T-helper 2 cell treated with Interferon-gamma antibody and Interleukin-4, amounts not matched to agents 5 μg/mL and 100 μg/mL, for 36 hours (primary cell): ENCODE measurements at places on chromosomes 2 and 18.
A peak's percentile ranks its signal among the peaks of the same experiment; 100 is the strongest.

GRCh38 chr18:74230922-74231714 lies 60.6 kb downstream of the CYB5A start:
- no peak for DNase-seq
- no peak overlapping the region for H3K4me3 ChIP-seq

- H3K27ac ChIP-seq, result no peak overlapping the region
- no peak for DNase-seq
- H3K4me1 ChIP-seq, result peaks cover 20% of the 10 kb centered on the region
Measured at GRCh38 chr2:9532421-9532820, 23.2 kb downstream of the ADAM17 start.

- H3K36me3 ChIP-seq, result no peaks in the 10 kb centered on the region
- DNase-seq, result peak; percentile 55
- H3K27me3 ChIP-seq, result no peaks in the 10 kb centered on the region
- H3K27ac ChIP-seq, result no peak overlapping the region
- H3K4me3 ChIP-seq, result no peak overlapping the region
Measured at GRCh38 chr2:207473049-207473930, 56.5 kb upstream of the CREB1 start.

- no peaks in the 10 kb centered on the region for H3K4me1 ChIP-seq
- H3K27ac ChIP-seq, result no peak overlapping the region
- no peaks in the 10 kb centered on the region for H3K27me3 ChIP-seq
- no peak for DNase-seq
Measured at GRCh38 chr2:138534791-138535190, 33.2 kb downstream of the SPOPL start.

DNA sequence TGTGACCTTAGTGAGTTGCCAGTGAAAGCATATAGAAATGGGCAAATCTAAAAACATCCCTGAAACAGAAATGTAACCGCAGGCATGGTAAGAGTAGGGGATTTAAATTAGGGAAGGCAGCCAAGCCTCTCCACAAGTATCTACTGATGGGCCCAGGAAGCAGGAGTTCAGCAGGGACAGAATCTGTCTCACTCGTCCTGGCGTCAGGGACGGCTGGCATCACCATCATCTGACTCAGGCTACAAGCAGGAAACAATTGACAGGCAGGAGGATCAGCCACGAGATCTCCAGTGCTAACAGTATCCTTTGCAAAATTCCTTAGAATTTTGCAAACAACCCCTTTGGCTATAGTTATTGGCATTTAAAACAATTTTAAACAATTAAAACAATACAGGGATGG lies 61.3 kb downstream of the SMAD4 start:
- no peak for DNase-seq
- no peaks in the 10 kb centered on the region for H3K4me1 ChIP-seq
- H3K36me3 ChIP-seq, result peaks cover 21% of the 10 kb centered on the region
- H3K27ac ChIP-seq, result no peak overlapping the region
- peaks cover 4% of the 10 kb centered on the region for H3K27me3 ChIP-seq

- H3K27ac ChIP-seq, result peak overlapping the region; percentile 57
- peaks cover 72% of the 10 kb centered on the region for H3K4me1 ChIP-seq
- peak overlapping the region; percentile 32 for H3K4me3 ChIP-seq
- peaks cover 53% of the 10 kb centered on the region for H3K36me3 ChIP-seq
- no peaks in the 10 kb centered on the region for H3K27me3 ChIP-seq
Measured at GRCh38 chr2:105873721-105874120, 129.0 kb downstream of the NCK2 start.

DNA sequence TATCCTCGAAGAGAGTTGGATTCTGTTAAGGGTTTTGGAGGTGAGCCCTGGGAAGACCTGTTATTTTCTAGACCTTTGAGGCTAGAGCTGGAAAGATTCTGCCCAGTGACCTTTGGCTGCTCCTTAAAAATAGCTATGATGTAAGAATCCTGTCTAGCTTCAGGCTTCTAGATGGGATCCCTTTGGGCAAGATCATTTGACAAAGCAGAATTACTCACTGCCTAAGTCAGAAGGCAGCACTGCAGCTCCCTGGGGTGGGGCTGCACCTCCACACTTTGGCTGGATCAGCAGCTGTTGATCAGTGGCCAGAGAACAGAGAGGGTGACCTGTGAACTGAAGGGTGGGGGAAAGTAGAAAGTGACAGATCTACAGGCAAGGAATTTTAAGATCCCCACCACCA lies 103.8 kb downstream of the ASAP2 start:
- H3K27ac ChIP-seq, result no peak overlapping the region
- no peaks in the 10 kb centered on the region for H3K36me3 ChIP-seq
- H3K27me3 ChIP-seq, result no peaks in the 10 kb centered on the region
- H3K4me3 ChIP-seq, result no peak overlapping the region
- DNase-seq, result no peak
